ENCODE measurements at places on chromosomes 13 and 19.
A peak's percentile ranks its signal among the peaks of the same experiment; 100 is the strongest.

DNA sequence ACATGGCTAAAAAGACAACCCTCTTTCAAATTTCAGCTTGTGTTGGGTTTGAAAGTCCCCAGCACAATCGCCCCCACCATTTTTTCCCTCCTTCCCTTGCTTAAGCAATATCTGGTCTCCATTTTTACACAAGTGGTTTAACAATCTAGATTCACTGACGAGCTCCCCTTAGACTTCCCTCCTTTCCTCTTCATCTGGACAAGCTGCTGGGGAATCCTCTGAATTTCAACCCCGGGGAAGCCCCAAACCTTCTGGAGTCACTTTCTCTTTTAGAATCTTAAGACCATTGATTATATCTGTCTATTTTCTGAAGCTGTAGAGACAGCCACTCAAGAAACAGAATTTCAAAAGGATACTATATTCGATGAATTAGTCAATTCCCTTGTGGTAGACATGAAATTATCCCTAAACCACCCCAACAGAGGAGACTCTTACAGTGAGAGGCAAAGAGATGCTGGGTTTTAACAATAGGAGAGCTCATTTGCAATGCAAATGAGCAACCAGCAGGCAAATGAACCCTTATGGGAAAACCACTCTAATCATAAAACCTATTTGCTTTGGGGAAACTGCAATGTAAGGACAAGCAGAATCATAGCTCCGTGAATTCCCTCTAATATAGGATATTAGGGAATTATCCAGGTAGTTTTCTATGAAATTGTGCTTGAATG, 78.9 kb downstream of the TEX26 start:
- no peak for DNase-seq

GRCh38 chr19:12665281-12665573, 1.3 kb downstream of the MAN2B1 start:
- peak; percentile 85 for DNase-seq

DNA sequence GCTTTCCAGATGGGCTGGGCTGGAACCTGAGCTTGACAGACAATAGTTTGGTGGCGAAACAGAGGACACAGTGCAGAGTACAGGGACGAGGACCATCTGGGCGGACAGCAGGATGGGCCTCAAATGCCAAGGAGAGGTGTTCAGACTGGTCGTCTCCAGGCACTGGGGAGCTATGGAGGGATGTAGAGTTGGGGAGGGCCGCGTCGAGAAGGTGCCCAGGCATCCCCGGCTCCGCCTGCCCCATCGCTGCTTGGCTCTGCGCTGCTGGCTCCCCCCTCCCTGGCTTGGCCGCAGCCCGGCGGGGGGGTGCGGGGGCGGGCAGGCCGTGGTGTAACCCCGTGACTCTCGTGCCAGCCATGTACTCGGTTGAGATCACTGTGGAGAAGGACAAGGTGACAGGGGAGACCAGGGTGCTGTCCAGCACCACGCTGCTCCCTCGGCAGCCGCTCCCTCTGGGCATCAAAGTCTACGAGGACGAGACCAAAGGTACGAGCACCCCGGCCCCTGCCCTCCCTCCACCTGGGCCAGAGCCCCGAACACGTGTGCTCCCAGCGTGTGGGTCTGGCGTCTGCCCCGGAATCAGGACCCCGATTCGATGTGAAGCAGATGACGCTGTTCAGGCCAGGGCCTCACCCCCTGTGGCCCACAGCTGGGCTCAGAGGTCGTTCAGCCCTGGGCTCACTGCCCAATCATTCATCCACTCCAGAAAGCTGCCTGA, 10.8 kb upstream of the MISP start:
- DNase-seq: no peak

- no peak for DNase-seq
Observed at GRCh38 chr13:69391756-69392155, 715.9 kb upstream of the ATXN8OS start.

DNA sequence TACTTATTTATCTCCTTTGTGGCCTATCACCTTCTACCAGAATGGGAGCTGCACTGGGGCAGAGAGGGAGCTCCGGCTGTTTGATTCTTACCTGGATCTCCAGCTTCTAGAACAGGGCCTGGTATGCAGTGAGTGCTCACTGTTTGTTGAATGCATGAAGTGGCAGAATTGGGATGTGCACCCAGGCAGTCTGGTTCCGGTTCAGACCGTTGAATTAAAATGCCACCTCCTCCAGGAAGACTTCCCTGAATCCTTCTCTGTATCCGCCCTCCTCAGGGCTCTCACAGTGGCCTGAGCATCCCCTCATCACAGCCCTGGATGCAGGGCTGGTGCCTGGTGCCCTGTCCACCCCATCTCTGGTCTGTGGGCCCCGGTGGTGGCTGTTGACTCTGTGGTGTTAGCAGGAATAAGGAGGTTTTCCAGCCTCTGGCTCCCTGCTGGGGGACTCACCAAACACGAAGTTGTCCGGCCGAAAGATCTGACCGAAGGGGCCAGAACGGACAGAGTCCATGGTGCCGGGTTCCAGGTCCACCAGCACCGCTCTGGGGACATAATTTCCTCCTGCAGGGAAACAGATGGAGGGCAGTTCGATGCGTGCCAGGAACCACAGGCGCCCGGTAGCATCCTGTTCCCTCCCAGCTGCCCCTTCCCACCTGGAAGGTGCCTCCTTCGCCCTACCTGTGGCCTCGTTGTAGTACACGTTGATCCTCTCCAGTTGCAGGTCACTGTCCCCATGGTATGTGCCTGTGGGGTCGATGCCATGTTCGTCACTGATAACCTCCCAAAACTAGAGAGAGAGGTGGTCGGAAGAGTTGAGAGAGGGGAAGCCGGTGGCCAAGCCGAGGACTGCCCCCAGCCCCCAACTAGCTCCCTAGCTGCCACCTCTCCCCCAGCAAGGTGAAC, 1.0 kb downstream of the TUBB4A start:
- no peak for DNase-seq

DNA sequence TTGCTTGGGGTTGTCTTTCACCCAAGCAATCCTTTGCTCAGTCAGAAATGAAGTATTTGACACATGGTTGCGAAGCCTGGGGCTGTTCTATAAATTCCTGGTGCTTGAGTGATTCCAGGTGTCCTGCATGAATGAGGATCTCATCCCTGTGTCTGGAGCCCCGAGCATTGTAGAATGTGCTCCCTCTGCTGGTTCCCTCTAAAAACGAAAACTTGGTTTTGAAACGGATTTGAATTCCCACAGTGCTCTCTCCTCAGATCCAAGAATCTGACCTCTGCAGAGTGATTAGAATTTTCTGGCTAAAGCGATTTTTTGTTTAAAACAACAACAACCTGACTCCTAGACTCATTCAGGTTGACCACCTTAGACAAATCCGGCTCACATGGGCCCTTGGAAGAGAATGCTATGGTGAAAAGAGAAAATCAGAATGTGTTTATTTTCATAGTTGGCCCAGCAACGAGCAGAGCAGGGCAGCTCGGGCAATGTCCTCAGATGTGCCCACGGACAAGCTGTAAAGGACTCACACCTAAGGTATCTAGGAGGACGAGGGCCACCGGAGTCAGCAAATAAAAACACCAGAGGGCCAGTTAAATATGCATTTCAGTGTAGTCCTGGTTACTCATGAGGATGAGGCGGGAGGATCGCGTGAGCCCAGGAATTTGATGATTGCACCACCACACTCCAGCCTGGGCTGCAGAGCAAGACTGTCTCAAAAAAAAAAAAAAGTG, 8.7 kb upstream of the ATP12A start:
- no peak for DNase-seq

DNA sequence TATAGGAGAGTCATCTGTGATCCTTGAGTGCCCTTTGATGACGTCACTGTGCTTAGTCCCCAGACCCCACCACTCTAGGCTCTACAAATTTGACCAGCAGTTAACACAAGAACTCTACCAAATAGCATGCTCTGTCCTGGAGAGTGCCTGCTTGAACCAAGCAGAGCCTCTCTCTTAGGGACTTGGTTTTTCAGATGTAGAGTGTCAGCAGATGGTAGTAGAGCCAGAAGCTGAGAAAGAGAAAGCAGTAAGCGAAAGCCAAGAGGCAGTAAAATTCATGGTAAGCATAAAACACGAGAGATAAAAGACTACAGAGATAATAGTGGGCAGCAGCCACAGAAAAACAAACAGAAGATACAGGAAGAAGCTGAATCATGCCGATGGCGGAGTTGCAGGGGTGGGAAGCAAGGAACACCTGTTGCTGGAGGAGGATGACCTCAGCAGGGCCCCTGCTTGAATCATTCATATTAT, 193.3 kb downstream of the SLC7A1 start:
- no peak for DNase-seq

DNA sequence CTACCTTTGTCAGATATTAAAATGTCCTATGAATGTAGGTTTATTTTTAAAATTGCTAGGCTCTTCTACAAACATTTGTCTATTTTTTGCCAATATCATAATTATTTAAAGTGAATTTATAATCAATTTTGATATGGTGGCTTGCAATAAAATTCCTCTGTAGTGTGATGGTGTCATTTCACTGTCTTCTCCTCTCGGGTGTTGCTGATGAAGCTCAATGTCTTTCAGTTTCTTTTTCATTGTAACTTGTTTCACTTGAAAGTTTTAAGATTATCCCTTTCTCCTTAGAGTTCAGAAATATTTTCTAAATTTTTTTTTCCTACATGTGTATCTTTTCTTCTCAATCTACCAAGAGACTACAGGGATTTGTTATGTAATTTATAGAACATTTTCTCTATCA, 267.1 kb upstream of the EDNRB start:
- DNase-seq: no peak

DNA sequence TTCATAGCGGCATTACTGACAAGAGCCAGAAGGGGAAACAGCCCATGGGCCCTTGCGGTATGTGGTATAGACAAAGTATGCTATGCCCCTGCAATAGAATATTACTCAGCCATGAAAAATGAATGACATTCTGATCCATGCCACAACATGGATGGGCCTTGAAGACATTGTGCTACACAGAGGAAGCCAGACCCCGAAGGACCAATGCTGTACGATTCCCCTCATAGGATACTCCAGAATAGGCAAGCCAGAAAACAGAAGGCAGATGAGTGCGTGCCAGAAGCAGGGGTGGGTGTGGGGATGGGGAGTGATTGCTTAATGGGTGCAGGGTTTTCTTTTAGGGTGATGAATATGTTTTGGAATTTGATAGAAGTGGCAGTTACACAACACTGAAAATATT, 342.0 kb downstream of the TEX29 start:
- DNase-seq: no peak

Data from stimulated activated naive B cell treated with anti-CD40 and anti-IgM and Interleukin-4, amounts not matched to agents 10 μg/mL and 1 μg/mL and 100 μg/mL, for 72 hours (primary cell).